ENCODE measurements at places on chromosomes 5 and 9.

DNA sequence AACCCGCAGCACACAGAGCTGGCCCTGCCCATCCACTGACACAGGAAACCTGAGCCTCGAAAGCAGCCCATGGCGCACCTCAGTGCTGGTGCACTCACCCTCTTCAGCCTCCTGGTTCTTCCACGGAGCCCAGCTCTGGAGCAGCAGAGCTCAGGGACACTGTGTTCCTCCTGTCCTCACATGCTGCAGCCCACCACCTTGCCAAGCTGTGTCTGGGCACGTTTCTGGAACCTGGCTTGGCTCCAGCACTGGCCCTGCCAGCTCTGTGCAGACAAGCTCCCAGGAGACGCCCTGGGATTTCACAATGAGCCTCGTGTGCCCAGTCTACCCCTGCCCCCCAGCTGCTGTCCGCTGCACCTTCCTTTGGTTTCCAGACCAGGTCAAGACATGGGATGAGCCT, 119.5 kb downstream of the SYK start:
- no peak for DNase-seq

DNA sequence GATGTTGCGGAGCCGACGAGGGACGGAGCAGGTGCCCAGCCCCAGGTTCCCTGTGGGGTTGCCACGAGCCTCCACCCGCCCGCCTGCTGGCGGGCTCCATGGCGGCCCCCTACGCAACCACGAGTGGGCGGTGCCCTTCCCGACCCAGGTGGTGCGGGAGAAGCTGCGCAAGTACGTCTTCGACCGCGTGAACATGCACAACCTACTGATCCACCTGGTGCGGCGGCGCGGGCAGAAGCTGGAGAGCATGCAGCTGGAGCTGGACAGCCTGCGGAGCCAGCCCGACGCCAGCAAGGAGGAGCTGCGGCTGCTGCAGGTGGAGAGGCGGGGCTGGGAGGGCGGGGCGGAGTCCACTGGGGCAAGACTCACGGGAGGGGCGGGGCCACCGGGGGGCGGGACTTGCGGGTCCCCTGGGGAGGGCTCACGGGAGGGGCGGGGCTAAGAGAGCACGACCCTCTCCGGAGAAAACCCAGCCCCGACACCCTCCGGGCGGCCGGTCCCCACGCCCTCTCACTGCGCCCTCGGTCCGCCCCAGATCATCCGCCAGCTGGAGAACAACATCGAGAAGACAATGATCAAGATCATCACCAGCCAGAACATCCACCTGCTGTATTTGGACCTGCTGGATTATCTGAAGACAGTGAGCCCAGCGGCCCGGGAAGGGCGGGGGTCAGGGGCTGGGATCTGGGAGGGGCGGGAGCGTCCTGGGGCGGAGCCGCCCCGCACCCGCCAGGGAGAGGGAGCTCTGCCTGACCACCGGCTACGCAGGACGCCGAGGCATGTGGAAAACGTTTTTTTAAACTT, 3.9 kb downstream of the CCDC183 start:
- DNase-seq, result no peak

DNA sequence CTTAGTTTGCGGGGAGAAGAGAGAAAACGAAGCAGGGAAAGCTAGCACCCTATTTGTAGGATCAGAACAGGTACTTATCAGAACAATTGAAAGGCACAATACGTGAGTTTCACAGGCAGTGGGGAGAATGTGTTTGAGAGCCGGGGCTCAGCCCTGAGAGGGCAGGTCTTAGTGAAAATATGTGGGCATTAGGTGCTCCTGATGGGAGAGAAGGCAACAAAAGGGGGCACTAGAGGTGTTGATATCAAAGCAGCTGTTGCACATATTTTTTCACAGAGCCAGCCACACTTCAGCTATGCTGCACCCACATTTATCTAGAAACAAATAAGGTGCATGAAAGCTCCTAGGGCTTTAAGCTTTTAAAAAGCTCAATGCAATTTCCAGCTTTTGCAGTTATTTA, 99.7 kb upstream of the MAN2A1 start:
- no peak for DNase-seq

DNA sequence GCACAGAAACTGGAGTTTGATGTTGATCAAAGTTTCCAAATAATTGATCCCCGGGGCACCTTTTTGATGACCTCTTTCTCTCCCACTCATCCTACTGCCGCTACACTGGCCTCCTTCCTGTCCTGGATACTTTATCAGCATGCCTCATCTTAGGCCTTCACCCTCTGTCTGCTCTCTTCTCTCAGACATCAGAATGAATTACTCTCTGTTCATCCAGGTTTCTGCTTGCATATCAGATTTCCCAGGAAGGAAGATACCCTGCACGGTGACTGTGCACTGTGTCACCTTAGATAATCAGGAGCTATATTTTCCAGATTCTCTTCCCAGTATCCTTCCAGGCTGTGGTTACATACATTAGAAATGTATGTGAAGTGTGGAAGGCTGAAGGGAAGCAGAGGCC, 397.0 kb downstream of the DIRAS2 start:
- DNase-seq, result no peak

- no peak for DNase-seq
Measured at GRCh38 chr9:128684325-128685199, 4.5 kb upstream of the SET start.

DNA sequence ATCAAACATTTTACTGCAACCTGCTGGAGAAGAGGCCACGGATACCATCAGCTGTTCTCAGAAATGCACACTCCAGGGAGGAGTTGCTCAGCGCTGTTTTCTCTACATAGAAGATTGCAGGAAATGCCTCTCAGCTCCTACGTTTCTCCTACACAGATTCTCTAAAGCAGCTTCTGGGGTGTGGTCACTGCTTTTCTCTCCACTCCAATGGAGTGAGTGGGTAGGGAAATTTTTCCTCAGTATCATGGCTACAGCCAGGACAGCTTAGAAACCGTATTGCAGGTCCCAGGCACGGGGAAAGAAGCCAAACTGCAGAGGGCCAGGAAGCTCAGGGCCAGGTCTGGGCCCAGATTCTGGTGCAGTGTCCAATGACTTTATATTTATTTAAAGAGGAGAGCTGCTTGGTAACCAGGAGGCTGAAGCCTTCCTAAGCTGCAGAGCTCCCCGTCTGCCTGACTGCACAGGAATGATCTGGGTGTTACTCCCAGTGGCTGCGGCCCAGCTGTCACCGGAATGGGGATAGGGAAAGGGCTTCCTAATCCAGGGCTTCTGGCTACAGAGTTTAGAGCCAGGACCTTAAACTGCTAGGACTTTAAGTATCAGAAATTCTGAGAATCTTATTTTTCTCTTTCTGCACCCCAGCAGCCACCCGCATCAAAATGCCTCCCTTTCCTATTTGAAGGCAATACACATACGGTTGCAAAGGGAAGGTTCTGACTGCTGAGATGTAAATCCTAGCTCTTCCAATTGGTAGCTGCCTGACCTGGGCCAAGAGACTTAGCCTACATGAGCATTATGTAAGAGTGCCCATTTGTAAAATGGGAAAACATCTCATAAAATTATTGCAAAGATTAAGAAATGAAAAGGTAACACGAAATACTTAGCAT, 1.4 kb upstream of the SPTAN1 start:
- DNase-seq, result no peak

DNA sequence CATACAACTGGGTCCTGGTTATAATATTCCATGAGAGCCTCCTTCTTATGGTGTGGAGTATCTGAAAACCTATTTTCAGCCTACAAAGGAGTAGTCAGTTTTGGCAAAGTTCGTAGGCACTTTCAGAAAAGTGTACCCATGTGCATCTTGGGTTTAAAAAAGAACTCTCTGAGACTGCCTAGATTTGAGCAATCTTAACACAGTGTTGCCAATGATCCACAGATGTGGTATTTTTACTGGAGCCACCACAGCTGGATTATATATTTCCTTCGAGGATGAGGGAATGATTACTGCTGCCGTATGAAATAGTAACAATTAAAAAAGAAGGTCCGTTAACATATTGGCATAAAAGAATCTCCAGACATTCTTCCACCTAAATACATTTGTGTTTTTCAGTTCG, 1.1 kb downstream of the PALM2AKAP2 start:
- DNase-seq, result no peak

DNA sequence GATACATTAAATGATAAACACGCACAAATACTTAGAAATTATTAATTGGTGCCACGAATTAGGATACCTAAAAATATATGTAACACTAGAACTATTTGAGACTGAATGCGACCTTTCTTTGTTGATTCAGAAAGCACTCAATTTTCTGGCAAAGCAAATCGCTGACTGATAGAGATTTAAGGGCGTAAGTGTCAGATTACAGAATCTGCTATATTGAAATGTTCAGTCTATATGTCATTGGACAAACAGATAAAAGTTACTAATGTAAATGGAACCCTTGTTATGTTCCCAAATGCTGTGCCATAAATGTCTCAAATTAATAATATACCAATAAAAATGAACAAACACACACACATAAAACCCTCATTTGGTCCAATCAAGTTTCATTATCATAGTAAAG, 137.9 kb downstream of the MPDZ start:
- no peak for DNase-seq

GRCh38 chr9:14433351-14434157, 119.6 kb upstream of the NFIB start:
- DNase-seq, result no peak

DNA sequence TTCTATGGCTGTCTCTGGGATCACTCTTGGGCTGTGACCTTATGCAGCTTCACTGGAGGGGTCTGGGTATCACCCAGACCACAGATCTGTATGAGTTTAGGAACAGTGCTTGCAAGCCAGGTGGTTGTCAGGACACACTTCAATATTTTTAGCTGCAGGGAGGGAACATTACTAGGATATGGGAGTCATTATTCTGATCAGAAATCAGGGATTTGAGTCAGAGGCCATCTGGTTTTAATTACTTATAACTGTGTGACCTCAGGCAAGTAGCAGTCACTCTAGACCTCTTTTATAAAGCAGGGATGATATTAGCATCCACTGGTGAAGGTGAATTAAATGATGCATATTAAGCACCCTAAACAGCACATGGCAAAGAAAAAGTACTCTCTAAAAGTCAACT, 60.1 kb upstream of the NMUR2 start:
- DNase-seq, result no peak

- DNase-seq, result no peak
Measured at GRCh38 chr9:129435291-129435690, 185.6 kb downstream of the C9orf50 start.
